ENCODE measurements at places on chromosomes 3 and 15.

DNA sequence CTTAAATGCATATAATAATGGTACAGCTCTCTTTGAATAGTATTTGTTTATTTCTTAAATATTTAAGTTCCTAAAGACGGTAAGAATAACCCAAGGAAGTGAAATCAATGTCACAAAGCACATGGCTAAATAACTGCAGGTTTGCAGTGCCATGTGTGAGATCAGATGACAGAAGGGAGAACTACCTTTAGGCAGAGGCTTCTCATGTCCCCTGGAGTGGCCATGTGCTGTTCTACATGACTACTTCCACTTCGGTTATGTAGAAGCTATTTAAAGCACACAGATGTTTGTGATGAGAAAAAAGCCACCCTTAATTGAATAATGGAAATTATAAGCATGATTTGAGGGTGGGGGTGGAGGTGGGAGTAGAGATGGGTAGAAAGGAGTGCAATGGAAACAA is 109.1 kb downstream of the UBE3A start:
- DNase-seq = no peak

- no peak for DNase-seq
Measured at GRCh38 chr3:114745322-114746240, 401.5 kb downstream of the ZBTB20 start.

GRCh38 chr3:113536627-113537101 is 4.3 kb downstream of the SIDT1 start:
- DNase-seq = no peak

DNA sequence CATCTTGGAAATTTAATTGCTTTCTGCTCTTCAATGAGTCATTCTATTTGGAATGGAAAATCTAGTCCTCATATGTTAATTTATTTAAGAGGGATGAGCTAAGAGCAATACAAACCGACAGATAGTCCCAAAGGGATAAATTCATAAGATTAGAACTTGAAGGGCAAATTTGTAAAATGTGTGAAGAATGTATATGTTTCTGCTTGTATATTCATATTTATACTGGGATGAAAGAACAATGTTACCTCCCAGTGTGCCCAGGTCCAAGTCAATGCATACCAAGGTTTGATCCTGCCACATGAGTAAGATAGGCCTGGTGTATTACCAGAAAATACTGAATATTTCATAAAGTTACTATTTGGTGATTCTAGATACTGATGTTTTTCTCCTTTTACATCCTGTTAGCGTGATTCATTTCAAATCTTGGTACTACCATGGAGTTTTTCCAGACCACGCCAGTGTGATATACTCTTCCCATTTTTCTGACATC is 255.6 kb upstream of the SEMA6D start:
- DNase-seq = no peak

GRCh38 chr15:69105451-69105985 is 54.9 kb upstream of the GLCE start:
- no peak for DNase-seq

DNA sequence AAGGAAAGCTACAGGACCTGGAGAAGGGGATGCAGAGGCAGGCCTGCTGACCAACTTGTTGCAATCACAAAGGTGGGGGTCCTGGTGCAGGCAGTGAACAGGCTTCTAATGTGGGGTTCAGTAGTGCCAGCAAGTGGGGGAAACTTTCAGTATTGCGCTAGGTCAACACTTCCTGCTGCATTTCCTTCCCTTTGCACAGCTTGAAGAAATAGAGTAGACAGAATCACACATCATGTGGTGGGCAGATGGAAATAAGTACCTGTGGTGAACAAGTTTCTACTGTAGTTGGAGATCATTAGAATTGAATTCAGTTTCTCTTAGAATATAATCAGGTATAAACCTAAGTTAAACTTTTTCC is 63.4 kb downstream of the RGMA start:
- no peak for DNase-seq

DNA sequence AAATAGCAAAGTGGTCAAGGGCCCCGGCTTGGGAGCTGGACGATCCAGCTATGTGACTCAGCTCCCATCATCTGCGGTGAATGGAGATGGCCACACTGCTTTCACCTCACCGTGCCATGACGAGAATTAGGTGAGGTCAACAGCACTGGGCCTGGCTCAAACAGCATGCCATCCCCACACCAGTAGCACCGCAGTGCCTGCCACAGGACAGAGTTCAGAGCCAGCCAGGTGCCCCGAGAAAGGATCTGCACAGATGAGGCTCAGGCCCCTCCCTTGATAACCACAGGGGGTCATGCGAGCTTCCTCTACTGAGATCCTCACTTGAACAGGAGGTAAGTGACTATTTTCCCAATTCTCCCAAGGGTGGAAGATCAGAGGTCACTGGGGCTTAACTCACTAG is 29.4 kb downstream of the ZXDC start:
- no peak for DNase-seq

GRCh38 chr15:68990231-68990991 is 24.1 kb upstream of the NOX5 start:
- no peak for DNase-seq

DNA sequence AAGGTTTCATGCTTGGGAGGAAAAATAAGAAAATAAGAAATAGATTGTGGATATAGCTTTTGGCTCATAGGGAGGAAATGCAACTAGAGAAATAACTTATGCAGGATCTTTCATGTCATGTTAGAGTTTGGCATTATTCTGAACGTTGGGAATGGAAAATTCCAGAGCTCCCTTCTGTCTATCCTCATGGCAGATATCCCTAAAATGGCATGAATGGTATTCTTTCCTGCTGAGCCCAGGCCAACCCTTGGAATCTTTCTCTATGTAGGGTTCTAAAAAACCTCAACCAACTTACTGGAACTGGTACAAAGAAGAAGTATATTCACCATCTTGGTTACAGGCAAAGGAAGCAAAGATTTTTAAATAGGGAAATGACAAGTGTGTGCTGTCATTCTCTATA is 212.5 kb downstream of the CHST2 start:
- no peak for DNase-seq

- no peak for DNase-seq
Measured at GRCh38 chr15:73265536-73266153, 103.1 kb downstream of the HCN4 start.

DNA sequence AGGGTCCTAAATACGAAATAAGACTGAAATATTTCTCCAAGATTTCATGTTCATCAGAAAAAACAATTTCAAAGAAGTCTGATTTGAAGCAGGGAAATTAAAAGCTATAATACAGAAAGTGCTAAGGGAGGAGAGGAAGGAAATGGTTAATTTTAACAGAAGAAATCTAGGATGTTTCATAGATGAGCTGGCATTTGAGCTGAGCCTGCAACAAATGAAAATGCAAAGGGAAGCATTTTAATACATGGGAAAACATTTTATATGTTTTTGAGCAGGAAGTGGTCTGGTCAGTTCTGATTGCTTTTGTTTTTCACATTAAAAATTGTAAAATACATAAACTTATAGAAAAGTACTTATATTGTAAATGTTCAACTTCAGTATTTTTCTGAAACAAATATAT is 17.2 kb upstream of the RAP2B start:
- DNase-seq = no peak

DNA sequence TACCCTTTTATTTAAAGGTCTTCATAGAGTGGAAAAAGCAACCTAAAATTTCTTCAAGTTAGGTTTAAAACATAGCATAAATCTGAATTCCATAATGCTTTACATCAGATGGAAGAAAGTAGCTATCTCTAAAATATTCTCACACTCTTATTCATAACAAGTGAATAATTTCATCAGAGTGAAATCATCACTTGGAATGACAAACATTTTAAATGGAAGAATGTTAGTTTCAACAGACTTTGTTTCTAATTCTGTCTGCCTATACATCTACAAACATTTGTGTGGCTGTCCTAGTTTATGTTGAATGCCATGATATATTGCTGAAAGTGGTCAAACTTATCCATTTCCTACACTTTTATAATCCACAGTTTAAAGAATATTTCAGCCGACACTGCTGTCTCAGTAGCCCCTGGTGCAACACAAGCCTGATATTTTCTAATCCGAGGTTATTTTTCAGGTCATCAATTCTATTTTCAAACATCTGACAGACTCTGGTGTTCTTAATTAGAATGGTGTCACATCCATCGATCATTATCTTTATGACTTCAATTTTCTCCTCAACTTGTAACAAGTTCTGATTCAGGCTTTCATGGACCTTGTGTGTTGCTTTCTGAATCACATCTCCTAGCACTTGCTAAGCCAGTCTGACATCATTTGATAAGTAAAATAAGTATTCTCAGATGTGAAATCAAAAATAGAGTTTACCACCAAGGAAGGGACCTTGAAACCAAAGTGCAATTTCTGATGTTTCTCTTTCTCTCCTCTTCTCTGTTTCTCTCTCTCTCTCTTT is 17.1 kb upstream of the CNTN3 start:
- DNase-seq = no peak

DNA sequence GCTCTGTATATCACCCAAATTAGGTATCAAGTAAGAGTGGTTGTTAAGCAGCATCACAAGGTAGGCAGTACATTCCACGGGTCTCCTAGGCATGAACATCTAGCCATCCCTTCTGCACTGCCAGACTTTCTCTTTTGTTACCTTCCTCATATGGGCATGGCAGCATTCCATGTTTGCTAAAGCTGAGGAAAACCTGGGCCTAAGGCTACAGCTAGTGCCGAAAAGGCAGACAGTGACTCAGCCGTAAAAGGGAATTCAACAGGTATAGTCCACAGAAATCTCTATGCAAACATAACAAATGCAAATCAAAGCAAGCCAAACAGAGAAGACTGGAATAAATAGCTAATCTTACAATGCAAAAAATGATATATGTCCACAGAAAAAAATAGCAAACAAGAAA is 645.4 kb downstream of the ZBBX start:
- no peak for DNase-seq

- no peak for DNase-seq
Measured at GRCh38 chr3:30614373-30614772, 8.0 kb downstream of the TGFBR2 start.

DNA sequence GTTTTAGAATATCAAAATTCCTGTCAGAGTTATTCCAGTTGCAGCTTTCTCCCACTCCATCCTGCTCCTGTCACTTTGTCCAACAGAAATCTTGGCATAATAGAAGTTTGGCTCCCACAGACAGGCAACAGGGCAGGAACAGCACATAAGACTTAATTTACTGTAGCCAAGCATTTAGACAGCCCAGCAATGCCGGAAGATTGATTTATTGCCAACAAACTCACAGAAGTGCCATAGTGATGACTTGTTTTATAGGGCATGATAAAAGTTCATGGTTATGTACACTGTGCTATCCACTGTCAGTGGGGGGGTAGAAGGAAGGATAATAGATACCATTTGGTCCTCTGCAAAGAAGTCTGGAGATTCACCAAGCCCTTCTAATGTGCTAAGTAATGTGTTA is 98.3 kb upstream of the CBLB start:
- no peak for DNase-seq

DNA sequence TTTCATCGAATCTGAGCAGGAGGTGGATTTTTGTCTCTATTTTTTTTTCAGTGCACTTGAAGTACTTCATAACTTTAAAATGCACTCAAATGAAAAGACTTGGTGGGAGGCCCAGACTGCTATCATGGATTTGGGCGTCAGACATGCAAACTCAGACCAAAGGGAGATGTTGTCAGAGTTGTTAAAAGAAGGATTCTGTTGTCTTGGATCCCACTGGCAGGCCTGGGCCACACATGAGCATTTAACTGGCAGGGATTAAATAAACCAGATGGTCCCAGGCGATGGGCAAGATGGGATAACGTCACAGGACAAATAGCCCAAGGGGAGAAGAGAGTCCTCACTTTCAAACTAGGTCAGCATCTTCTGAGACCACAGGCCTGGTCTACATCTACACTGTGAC is 15.4 kb downstream of the RTP1 start:
- DNase-seq = peak; percentile 20

- no peak for DNase-seq
Measured at GRCh38 chr3:56878074-56878473, 76.3 kb upstream of the ARHGEF3 start.

- DNase-seq = no peak
Measured at GRCh38 chr3:136251511-136251910, 1.4 kb downstream of the PCCB start.

- DNase-seq = no peak
Measured at GRCh38 chr3:151631946-151632345, 101.8 kb upstream of the AADACL2 start.

GRCh38 chr15:101625184-101625583 is 27.0 kb downstream of the TM2D3 start:
- DNase-seq = no peak

GRCh38 chr3:191216510-191216909 is 17.5 kb downstream of the OSTN start:
- no peak for DNase-seq

DNA sequence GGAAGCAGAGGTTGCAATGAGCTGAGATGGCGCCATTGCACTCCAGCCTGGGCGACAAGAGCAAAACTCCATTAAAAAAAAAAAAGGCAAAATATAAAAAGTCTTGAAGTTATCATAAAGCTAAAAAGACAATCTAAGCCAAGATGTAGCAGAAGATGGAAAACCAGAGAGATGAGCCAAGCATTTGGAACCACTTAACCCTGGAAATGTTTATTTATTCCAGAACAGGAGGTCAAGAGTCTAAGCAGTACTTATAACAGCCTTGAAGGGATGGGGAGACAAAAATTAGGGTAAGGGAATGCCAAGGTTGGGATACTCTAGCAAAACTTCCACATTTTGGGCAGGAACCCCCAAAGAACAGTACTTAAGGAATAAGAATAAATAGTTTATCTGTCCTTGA is 30.1 kb downstream of the FAIM start:
- no peak for DNase-seq

DNA sequence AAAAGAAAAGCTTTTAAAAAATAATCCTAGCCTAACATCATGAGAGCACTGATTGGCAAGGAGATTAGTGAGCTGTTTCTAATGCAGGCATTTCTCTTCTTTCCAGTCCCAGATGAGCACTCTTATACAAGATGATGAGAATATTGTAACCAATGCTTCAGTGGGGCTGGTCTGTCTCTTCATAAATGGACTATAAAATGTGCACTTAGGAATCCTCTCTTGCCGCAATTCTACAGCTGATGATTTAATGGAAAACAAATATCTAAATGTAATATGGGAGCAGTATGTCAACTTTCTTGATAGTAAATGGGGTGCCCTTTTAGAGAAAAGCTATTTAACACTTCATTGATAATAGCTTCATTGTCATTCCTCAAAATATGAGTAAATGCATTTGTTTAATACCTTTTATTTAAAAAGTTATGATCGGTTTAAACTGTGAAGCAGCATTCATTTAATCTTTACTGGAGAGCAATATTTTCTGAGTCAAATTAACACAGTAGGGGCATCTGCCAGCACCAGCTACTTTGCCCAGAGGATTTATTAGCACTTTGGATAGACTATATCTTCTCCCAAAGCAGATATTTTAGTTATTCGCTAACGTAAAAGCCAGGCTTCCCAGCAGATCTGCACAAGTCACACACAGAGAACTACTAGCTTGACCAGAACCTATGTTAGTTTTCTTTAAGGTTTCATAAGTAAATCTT is 985.9 kb downstream of the DIPK2A start:
- no peak for DNase-seq

DNA sequence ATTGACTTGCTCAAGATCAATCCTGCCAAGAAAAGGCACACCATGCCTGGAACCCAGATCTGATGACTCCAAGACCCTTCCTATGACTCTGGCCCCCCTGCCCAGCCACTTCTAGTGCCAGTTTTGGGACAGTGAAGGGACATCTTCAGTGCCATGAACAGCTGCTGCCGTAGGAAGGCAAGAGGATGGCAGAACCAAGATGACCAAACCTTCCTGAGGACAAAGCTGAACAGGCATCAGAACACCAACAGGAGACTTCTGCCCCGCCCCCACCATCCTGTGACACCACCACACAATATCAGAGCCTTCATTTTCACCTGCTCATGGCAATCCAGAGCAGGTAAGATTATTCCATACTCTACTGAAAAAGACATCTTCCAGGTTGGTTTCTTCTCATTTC is 33.0 kb downstream of the ZNF445 start:
- DNase-seq = no peak

Measured in right lung (tissue), 10 donors.